Activated T-cell treated with anti-CD3 and anti-CD28 coated beads for 24 hours (primary cell): ENCODE measurements at places on chromosomes 13 and 19.

DNA sequence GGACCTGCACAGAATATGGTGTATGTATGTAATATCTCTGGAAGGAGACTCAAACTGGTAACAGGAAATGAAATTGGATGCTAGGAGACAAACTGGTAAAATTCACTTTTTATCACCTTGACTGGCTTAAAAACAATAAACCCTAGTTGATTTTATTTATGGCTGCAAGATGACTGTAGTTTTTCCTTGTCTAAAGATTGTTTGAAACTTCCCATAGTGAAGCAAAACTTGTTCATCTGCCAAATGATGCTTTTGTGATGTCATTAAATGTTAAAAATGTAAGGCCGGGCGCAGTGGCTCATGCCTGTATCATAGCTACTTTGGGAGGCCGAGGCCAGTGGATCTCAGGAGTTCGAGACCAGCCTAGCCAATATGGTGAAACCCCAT lies 2.5 kb upstream of the ECH1 start:
- no peak for DNase-seq

- DNase-seq, result no peak
Measured at GRCh38 chr19:48994035-48994386, 324 bp downstream of the RUVBL2 start.

GRCh38 chr13:38784036-38784880 lies 97.4 kb downstream of the FREM2 start:
- no peak for DNase-seq

- peak; percentile 44 for DNase-seq
Measured at GRCh38 chr19:34145741-34146202, 26.5 kb upstream of the LSM14A start.

GRCh38 chr13:51923983-51924539 lies 62.3 kb downstream of the CCDC70 start:
- DNase-seq, result no peak

DNA sequence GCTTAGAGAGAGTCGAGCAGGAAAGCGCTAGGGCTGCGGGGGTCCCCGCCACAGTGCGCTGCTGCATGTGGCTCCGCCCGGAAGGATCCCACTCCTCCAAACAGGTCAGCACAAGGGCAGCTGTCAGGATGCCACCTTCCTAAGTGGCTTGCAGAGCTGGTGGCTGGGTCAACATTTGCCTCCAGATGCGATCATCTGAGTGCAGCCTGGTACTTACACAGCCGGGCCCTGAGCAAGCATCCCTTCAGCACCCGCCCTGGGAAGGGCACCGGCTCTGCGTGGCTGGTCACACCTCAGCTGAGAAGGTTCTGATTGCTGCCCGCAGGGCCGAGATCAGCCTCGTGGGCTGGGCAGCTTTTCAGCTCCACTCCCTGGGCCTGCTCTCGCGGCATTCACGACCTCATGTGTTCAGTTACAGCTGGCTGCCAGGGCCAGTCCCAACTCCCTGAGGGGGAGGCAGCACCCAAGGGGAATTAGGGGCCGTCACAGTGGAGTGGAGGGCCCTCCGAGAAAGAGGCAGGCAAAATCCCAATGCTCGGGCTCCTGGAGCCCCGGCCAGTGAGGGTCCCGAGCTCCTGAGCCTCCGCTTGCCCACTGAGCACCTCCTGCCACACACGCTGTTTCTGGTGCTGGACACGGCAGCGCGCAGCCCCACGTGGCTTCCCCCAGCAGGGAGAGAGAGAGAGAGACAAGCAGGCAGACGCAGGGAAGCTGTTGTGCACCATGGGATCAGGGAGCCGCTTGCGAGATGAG lies 26.8 kb downstream of the AP1M1 start:
- no peak for DNase-seq

DNA sequence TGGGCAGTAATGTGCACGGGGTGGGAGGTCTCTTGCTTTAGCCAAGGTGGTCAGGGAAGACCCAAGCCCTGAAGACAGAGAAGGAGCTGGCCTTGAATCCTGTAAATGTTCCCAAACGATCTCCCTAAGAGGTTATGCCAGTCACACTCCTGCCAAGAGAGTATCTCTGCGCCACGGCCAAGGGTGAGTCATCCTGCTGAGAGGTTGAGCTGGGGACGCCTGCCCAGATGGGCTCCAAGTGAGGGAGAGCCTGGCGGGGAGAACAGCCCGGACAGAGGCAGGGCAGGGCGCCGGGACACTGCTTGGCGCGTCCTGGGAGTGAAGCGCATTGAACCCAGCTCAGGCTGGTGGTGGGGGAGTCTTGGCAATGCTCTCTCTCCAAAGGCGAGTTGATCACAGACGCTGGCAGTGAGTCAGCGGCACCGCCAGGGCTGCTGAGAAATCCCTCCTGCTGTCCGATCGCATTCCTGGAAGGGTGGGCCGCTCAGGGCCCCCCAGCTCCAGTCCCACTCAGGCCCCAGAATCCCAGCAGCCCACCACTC lies 16.4 kb downstream of the SULT2B1 start:
- DNase-seq, result no peak
